CD4-positive, alpha-beta T cell treated with Interleukin-12 subunit alpha and Interleukin-12 subunit beta, for 1 hour (primary cell): ENCODE measurements at places on chromosomes 4 and X.

GRCh38 chr4:142984871-142985585, 138.9 kb upstream of the INPP4B start:
- DNase-seq, result no peak

- DNase-seq, result no peak
These were observed 7.9 kb upstream of the KLHL8 start for GRCh38 chr4:87228262-87228860.

GRCh38 chrX:63686878-63687714, 97.9 kb downstream of the ARHGEF9 start:
- peak; percentile 32 for DNase-seq

- no peak for DNase-seq
These were observed 501.6 kb downstream of the PPARGC1A start for GRCh38 chr4:23388255-23388654.

DNA sequence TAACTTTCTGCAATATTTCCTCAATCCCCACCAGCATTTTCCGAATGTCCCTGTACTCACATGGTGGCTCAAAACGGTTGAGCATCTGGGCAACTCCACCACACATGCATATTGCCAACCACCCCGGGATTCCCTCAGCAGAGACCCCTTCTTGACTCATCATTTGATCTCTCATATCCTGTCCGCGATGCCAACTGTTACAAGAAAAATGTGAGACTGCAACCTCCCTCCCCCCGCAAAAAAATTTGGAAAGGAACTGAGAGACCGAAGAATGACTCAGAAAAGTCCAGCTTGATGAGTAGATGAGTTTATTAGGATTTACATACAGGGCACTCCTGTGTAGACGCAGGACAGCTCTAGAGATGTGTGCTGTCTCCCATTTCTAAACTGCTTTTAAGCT, 561.4 kb downstream of the ZIC3 start:
- DNase-seq, result no peak

DNA sequence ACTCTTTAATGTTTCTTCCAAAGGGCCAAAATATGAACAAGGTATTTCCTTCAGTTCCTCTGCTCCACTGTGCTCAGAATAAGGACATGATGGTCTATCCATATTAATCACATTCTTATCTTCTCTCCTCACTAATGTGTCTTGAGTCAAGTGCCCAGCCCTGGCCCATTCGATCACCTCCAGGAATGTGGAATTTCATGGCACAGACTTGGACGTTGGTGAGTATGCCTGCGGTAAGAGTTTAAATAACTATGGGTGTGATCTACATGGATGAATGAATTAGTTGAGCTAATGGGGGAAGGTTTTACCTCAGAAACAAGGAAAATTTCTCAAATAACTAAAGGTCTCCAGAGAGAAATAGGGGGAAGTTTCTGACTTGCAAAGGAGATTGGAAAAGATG, 174.0 kb downstream of the NPFFR2 start:
- no peak for DNase-seq

- no peak for DNase-seq
These were observed 164.4 kb downstream of the RBMX2 start for GRCh38 chrX:130566028-130566683.

DNA sequence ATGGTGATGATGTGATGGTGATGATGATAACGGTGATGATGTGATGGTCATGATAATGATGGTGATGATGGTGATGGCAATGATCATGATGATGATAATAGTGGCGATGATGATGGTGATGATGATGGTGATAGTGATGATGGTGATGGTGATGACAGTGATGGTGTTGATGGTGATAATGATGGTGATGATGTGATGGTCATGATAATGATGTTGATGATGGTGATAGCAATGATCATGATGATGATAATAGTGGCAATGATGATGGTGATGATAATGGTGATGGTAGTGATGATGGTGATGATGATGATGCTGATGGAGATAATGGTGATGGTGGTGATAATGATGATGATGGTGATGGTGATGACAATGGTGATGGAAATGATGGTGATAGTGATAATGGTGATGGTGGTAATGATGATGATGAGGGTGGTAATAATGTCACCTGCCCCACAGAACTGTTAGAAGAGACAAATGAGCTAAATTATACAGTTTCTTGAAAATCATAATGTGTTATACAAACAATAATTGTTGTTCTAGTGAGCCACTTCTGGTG, 289.9 kb downstream of the ASMT start:
- DNase-seq, result no peak

- no peak for DNase-seq
These were observed 268.1 kb upstream of the SLITRK2 start for GRCh38 chrX:145549496-145549895.

DNA sequence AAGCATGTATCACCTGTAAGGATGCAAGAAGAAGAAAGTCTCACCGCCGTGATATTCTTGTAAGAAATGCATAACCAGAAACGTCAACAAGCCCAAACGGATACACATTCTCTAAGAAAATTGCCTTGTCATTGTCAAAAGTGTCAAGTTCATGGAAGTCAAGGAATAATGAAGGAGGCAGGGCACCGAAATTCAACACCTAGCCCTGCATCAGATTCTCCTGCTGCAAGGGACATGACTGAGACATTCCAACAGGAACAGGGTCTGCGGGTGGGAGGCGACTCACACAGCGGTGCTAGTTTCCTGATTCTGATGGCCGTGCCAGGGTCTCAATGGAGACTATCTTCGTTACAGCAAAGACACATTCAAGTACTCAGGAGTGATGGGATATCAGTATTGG, 26.7 kb downstream of the IRF2 start:
- no peak for DNase-seq

- no peak for DNase-seq
These were observed 541.1 kb downstream of the RAB28 start for GRCh38 chr4:12943069-12943468.

DNA sequence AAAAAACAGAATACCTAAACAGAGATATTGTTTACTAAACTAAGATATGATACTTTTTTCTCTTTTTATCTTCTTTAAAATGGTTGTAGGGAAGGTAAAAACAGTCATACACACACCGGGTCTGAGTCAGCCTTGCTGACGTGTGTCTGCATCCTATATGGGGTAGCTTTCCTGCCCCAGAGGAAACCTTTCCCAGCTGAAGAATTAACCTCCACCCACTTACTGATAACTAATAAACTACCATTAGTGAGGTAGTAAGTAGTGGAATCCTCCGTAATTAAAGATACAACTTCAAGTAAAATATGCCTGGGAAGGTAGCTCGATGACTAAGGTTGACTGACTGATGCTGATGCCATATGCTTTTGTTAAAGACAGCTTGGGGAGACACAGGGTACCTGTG, 312.2 kb downstream of the DCTD start:
- DNase-seq, result no peak

DNA sequence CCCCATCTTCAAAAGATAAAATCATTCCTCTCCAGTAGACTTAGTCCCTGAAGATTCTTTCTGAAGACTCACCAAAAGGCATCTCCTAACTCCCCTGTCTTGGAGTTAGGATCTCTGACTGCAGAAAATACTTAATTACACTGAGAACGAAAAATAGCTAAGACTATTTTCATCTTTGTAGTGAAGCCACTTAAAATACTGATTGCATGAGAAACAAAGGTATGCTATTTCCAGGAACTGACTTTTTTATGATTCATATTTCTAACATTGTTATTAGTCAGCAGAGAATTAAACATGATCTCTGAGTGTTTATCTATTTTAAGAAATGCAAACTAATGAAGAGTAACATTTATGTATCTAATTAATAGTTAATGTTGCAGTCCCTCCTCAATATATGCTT, 71.8 kb upstream of the NR3C2 start:
- no peak for DNase-seq

DNA sequence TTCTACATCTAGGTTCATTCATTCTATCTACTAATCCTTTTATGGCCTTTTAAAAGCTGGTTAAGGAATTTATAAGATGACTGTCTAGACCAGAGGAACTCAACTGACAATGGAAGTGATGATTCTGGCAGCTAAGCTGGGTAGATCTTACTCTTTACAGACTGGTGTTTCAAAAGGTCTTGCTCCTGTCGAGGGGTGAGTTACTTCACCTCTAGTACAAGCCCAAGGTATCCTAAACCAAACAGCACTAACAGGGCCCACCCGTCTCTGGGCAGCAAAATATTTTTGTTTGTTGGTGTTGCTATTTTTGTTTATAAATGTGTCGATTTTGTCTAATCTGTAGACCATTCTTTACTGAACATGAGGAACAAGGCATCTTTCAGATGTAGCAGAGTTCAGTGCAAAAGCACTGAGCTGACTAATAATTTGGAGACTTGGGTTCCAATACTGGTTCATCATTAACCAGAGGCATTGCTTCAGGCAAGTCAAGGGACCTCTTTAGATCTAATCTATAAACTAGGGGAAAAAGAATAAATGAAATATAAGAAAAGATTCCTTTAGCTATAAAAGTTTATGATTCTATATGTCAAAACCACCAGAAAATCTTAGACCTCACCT, 90.3 kb upstream of the FRG1 start:
- no peak for DNase-seq

GRCh38 chr4:175090116-175090515, 172.0 kb downstream of the ADAM29 start:
- no peak for DNase-seq

DNA sequence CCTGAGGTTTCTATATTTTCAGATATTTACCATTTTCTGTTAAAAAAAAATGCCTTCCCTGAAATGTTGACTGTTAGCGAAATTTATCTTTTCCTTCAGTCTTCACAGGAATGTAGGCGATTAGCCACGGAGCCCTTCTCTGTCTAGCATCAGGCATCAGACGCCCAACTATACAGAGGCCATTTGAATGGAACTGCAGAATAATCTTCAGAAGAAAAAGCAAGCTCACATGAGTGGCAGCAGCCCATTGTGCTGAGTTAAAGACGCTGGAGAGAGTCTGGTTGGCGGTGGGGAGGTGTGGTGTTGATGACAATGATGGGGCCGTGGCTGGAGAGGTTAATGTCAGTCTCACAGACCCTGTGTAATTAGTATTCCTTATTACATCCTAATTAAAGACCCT, 196.8 kb upstream of the LEF1 start:
- DNase-seq, result no peak

- peak; percentile 57 for DNase-seq
These were observed 507.9 kb downstream of the MID1IP1 start for GRCh38 chrX:39309018-39309635.

GRCh38 chr4:86976801-86977485, 42.1 kb downstream of the AFF1 start:
- DNase-seq, result no peak

GRCh38 chr4:14125375-14126129, 498.0 kb upstream of the BOD1L1 start:
- no peak for DNase-seq

GRCh38 chr4:139599594-139600374, 43.8 kb upstream of the SETD7 start:
- DNase-seq, result no peak

GRCh38 chrX:103396186-103396585, 19.8 kb downstream of the BEX3 start:
- DNase-seq, result no peak

DNA sequence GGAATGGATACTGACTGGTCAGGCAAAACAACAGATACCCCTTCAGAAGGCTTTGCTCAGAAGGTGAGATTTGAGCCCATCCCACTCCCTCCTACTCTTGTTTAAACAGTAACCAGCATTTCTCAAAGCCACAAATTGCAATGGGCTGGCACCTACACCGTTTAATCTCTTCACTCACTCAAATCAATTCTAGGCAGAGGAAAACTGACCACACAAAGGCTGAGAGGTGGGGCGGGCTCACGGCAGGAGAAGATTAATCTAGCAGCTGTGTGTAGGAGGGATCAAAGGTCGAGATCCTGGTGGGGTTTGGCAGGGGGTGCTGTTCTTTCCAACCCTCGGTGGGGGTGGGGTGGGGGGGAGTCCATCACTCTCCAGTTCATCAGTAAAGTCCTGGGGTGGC, 622.4 kb downstream of the BCOR start:
- DNase-seq, result no peak

DNA sequence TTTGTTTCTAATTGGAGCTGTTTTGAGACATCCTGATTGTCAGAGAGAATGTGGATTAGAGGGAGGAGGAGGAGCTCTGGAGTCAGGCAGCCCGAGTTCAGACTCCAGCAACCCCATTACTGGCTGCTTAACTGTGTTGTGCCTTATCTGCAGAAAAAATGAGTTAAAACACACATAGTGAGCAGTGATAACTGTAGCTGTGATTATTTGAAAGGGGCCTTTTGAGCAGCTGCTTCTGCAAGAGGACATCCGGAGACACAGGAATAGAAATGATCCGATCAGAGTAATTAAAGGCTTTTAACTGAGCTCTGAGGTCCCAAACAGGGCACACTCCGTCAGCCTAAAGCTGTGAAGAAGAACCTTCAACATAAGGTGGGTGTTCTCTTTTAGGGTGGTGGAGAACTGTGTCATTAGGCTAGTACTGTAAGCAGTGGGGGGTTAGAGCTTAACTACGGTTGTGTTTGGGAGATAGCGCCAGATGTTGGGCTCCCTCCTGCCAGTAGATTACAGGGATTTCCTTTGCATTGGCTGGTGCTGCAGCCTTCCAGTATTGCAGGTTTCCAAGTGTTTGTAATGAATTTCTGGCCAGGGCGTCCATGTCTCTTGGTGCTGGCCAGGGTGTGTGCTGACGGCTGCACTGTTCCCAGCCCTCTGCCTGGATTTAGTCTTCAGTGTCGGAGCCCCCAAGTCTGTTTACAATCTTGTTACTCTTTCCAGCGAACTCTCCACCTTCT, 24.3 kb downstream of the ADD1 start:
- DNase-seq, result no peak

DNA sequence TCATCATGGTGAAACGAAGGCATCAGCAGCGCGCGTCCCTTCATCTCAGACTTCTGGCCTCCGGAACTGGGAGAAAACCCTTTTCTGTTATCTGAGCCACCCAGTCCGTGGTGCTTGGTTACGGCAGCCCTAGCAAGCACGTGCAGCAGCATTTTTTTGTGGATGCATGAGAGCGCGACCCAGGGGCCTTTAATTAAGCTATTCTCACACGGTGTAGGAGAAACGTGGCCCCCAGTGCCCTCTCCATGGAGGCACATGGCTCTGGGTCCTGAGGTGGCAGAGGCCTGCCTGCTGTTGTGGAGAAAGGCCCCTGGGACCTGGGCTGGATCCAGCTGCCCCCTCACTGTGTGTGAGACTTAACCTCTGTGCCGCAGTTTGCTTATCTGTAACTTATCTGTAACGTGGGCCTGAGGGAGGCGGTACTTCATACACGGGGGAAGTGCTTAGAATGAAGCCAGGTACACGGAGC, 9.5 kb downstream of the CLCN4 start:
- DNase-seq, result no peak

DNA sequence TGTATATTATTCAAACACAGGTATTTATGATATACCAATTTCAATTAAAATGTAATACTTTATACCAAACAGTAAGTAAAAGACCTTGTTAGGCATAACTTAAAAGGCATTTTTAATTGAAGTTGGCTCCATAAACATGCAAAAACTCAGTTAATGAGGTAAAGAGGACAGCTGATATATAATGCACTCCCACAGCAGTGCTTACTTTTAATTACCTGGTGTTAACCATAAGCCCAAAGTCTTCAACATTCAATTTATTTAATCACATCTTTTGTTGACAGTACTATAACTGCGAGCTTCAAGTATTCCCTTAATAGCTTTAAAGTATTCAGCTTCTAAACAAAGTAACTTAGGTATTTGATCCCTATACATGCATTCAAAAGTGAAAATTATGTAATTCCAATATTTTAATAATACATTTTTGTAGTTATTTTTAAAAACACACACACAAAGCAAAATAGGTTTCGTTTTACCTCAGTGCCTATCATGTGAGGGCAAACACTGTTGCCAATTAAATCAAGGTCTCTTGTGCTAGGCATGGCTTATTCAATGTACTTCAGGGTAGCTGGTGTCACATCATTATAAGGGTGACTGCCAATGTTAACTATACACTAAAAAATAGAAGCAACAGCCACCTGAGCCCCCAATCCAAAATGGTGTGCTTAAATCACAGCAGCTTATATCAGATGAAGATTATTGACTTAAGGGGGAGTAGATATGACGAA, 197.1 kb downstream of the LRBA start:
- no peak for DNase-seq
